Stimulated activated CD4-positive, alpha-beta T cell treated with anti-CD3 and anti-CD28 coated beads, Interleukin-4, amount 100 ng/mL, for 48 hours (primary cell): ENCODE measurements at places on chromosomes 16 and 17.

- DNase-seq: no peak
Measured at GRCh38 chr17:32281011-32281451, 15.4 kb downstream of the RHBDL3 start.

DNA sequence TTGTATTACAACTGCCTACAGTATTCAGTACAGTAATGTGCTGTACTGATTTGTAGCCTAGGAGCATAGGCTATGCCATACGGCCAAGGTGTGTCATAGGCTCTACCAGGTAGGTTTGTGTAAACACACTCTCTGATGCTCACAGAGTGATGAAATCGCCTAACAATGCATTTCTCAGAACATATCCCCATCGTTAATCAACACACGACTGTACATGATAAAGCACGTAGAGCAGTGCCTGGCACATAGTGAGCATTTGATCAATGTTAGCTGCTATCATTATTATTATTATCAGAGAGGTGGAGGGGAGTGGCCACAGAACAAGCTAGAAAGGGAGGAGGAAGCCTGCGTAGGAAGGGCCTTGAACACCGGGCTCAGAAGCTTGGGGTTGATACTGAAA is 81.1 kb upstream of the LHX1 start:
- DNase-seq: no peak

DNA sequence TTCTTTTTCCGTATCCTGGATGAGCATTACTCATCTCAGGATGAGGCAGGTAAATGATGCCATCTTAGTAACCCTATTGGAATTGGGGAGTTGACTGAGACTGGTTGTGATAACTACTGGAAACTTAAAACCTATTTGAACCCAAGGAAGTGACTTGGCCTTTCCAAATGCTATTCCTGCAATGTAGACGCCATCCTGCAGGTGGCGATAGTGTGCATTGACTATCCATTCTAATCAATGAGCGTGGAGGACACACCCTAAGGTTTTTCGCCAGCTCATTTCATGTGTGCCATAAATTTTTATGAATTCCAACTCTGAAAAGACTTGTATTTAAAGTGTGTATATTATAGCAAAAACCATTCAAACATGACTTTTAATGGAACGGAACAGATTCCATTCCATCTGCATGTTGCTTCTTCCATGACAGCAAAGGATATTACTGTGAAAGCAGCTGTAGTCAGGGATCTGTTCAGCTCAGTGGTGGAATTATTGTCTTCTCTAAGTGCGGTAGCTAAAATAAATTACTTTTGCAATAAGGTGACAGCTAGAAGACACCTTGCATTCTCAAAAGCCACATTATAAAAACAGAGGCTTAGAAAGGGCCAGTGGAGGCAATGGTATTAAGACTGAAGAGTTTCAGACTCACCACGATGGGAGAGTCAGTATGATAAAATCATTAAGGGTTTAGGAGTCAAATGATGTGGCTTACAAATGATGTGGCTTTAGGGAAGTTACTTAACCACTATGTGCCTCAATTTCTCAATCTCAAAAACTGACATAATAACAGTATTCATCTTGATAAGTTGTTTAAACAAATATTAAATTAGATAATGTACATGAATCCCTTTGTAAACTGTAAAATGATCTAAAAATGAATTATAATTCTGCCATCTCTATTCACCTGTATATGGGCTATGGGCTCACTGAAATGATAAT is 55.5 kb downstream of the SYT17 start:
- peak; percentile 47 for DNase-seq

- DNase-seq: no peak
Measured at GRCh38 chr16:85011846-85012284, 530 bp upstream of the ZDHHC7 start.

GRCh38 chr17:1073241-1073962 is 76.5 kb downstream of the TIMM22 start:
- DNase-seq: no peak

- no peak for DNase-seq
Measured at GRCh38 chr17:58756246-58757161, 850 bp downstream of the PPM1E start.
